GM04504 (cell line): ENCODE measurements at places on chromosomes 3 and 15.

GRCh38 chr15:63600001-63600615 is 2.9 kb downstream of the FBXL22 start:
- no peak for DNase-seq

- DNase-seq: no peak
These were observed 121.7 kb downstream of the CHDH start for GRCh38 chr3:53724566-53724965.

DNA sequence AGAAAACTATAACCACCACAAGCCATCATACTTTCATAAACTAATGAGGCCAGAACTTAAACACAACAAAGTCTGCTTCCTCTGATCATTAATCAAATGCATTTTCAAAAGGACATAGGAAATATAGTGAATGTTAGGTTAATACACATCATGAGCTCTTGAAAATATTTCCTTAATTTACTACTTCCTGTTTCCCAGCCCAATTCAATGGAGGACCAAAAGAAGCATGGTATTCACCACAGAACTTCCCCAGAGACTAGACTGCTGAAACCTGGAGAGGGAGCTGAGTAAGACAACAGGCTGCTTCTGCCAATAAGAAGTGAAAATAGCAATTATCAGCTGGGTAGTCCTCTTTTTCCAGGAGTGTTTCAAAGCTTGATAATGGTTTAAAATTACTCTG is 250.3 kb downstream of the ULK4 start:
- peak; percentile 42 for DNase-seq

- peak; percentile 35 for DNase-seq
These were observed 158.7 kb downstream of the USP13 start for GRCh38 chr3:179811321-179812095.

DNA sequence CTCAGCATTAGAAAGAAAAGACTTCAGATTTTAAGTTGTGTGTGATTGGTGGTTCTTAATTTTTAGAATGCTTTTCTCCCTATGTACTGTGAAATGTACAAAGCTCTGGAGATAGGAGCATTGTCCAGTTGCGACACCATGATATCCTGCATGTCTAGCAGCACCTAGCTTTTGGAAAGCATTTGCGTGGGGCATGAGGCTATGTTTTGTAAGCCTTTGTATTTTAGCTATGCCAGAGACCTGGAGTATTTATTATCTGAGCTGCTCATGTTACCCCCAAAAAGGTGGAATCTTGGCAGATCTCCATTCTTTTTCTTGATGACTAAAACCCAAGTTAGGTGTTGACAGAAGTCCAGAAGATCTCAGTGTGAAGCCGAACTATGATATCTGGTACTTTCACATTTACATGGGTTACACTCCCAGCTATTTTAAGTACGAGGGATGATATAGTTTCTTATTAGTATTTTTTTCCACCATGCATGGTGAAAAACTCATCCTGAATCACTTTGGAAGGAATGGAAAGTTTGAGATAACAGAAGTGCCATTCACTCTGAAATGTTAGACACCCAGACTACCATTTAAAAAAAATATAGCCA is 126.7 kb upstream of the SAMMSON start:
- no peak for DNase-seq

DNA sequence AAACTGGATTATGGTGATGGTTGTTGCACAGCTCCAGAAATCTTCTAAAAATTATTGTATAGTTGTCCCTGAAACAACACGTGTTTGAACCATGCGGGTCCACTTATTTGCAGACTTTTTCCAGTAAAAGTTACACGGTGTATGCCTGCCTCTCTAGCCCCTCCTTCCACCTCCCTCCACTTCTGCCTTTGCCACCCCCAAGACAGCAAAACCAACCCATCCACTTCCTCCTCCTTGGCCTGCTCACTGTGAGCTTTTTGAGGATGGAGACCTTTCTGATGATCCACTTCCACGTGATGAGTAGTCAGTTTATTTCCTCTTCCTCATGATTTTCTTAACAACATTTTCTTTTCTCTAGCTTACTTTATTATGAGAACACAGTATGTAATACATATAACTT is 5.4 kb downstream of the CYFIP1 start:
- DNase-seq: no peak

- DNase-seq: no peak
These were observed 7.2 kb downstream of the APBA2 start for GRCh38 chr15:28892789-28893610.
